ENCODE measurements at places on chromosomes 7 and 10.

DNA sequence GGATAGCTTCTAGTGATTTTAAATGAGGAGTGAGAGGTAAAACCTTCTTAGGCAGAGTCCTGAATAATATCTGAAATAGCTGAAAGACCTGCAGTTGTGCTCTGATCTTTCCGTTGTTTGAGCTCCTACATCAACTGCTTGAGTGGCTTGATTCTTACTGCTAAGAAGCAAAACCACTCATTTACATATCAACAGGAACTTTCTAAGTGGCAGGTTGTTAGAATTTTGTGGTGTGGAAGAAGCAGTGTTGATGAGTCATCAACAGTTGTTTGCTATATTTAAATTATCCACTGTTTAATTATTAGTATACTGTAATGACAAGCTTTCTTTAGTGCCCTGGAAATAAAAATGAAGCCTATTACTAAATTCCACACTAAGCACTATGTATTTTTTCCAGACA, 689.5 kb downstream of the DNAJB9 start:
- DNase-seq = no peak

- DNase-seq = no peak
Observed at GRCh38 chr7:111676167-111676566, 113.9 kb upstream of the IMMP2L start.

- no peak for DNase-seq
Observed at GRCh38 chr10:71297343-71297742, 21.7 kb upstream of the SLC29A3 start.

DNA sequence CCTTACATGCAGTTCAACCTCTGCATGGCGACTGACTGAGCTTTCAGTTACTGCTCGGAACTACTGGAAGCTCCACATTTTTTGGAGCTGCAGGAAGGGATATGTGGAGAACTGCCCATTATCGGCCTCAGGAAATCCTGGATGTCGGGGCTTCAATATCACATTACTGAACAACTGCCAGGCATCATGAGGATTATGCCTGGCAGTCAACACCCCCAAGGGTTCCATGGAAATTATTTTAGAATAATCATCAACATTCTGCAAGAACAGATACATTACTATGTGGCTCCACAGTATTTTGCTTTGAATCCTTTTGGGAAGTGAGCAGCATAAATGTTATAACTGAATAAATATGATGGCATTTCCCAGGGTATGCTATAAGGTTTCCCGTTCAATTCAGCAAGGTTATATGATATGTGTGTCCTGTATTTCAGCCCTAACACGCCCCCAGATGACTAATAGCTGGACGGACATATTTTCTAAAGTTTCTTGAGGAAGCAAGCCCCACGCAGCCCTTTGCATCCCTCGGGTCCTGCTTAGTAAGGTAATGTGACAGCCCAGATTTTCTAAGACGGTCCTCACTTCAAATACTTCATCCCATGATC, 53.0 kb upstream of the OPALIN start:
- DNase-seq = no peak

Data from CD4-positive, alpha-beta T cell treated with Interleukin-15 for 4 hours (primary cell).